ENCODE measurements at places on chromosomes 1 and 21.

DNA sequence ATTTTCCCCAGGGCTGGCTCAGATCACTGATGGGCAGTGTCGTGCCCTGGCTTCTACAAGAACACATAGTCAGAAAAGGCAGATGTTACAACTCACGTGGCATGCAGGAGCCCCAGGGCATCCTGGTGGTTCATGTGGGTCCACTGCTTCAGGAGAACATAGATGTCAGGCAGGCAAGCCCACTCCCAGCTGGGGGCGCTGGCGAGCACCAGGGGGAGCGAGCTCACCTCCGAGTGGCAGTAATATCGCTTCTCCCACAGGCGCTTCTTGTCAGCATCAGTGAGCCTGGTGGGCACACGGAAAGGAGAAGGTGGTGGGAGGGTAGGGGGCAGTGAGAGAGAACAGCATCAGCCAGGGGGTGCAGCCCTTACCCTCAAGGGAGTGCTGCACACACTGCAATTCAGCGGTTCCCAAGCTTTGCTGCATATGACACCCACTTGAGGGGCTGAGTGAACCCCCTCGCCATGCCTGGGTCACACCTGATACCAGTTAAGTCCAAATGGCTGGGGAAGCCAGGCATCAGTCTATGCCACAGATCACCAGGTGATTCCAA lies 34.3 kb upstream of the PPP1R15B start:
- peak; percentile 46 for DNase-seq

DNA sequence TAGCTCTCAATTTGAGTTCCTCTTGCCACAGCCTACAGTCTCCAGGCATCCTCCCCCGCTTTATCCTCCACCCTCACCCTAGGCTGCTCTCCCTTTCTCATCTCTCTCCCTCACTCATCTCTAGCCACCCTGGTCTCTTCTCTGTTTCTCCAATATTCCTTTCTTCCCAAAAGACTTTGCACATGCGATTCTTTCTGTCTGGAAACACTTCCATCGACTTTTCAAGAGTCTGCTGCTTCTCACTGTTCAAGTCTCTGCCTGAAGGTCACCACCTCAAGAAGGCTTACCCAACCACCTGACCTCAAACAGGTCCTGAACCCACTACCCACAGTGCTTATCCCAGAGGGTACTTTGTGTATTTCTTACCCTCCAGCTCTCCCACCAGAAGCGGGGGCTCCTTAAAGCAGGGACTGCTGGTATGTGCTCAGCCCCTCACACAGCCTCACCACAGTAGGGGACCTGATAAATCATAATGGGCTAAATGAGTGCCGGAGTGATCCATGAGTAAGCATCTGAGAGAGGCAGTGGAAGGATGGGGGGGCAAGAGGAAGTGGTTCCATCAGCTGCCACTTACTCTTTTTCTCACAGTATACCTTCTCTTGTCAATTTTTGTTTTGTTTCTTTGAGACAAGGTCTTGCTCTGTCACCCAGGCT lies 14.3 kb upstream of the KRTAP19-8 start:
- no peak for DNase-seq

DNA sequence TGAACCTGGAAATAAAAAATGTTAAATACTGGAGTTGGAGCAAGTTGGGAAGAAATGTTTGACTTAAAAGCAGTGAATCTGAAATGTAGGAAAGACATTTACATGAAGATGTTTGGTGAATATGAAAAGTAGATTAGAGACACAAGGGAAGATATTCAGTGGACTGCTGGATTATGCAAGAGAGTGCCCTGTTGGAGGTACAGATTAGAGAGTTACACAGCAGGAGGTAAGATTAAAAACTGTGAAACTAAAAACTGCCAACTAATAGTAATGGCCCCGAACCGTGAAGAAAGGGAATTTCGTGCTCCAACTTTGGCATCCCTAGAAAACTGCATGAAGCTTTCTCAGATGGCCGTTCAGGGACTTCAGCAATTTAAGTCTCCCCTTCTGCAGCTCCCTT lies 375.4 kb downstream of the DPYD start:
- DNase-seq: no peak

DNA sequence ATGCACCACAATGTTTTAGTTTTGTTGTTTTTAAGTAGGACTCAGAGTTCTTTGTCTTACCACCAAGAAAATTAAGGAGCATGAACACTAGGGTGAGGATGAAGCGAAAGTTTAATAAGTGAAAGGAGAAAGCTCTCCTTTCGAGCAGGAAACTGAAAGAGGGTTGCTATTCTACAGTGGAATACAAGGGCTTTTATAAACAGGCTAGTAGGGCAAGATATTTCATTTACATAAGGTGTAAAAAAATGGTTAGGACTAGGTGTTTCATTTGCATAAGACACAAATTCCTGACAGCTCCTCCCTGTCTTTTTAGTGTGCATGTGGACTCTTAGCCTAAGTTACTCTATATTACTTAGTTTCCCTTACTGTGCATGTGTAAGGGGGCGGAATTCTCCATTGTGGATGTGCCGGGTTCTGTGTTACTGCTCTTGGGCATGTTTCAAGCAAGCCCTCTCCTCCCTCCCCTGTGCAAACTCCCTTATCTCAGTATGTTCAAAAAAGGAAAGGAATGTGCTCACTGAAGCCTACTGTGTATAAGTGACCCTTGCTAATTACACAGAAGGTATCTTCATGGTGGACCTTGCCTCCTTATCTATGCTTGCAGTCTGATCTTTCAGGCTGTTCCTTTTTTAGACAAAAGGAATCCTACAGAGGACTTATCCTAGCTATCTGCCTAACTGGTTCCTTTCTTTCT lies 7.3 kb downstream of the TSHB start:
- DNase-seq: no peak
